ENCODE measurements at places on chromosomes 2 and 18.

DNA sequence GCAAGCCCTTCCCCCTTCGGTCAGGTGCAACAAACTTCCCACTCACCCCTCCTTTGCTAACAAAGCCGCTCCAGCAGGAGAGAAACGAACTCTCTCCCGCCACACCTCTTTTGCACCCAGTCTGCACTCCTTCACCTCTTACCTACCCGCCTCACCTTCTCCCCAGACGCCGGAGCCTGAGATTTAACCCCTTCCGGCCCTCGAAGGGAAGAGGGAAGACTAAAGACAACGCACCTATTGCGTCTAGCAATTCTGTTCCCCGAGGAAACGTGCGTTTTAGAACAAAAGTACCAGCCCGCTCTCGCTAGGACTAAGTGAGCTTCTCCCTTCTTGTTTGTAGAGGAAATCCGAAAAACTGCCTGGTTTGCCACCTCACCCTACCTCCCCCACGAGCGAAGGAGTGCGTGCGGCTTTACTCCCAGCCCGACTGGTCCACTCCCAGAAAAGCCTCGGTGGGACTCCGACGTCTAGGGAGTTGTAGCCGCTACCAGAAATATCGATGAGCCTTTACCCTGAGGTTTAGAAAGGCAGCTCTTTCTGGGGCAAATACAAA is 441 bp upstream of the PEX13 start:
- peak; percentile 59 for DNase-seq

GRCh38 chr2:7190587-7191324 is 273.5 kb downstream of the RNF144A start:
- DNase-seq: no peak

- no peak for DNase-seq
Measured at GRCh38 chr18:73462092-73462491, 594.3 kb upstream of the NETO1 start.

DNA sequence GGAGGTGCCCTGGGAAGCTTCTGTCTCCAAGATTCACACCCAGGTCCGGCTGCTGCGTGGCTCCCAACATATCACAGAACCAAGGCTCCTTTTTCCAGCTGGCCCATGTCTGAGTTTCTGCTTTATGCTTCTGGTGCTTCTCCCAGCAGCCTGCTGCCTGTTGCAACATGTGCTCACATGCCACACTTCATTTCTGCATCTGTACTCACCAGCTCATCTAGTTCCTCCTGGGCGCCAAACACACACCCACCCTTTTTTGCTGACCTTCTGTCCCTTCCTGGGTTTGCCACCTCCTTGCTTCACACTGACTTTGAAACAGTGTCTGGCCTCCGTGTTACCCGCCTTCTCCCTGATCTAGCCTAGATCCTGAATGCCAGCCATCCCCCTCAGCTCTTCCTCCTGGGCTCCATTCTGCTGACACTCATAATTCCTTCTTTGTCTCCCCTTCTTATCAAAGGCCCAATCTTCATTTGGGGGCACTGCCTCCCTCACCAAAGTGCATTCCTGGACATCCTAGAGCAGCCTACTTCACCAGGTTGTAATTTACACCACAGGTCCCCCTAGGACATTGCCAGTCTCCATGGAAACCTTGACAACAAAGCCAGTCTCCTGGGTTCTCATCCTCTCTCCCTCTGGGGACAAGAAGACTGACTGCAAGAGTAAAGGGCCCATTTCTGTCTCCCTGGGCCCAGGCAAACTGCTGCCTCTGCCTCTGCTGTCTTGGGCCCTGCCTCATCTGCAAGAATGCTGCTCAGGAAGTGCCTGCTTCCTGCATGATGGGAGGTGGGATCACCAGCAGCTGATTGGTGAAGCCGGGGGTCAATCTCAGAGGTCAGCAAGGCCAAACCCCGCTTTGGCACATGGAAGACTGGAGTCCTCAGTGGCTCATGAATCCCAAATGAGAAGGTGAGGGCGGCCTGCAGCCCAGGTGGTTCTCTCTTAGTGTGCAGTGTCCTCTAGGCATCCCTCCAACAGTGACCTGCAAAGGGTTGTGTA is 13.9 kb upstream of the PROM2 start:
- DNase-seq: no peak

DNA sequence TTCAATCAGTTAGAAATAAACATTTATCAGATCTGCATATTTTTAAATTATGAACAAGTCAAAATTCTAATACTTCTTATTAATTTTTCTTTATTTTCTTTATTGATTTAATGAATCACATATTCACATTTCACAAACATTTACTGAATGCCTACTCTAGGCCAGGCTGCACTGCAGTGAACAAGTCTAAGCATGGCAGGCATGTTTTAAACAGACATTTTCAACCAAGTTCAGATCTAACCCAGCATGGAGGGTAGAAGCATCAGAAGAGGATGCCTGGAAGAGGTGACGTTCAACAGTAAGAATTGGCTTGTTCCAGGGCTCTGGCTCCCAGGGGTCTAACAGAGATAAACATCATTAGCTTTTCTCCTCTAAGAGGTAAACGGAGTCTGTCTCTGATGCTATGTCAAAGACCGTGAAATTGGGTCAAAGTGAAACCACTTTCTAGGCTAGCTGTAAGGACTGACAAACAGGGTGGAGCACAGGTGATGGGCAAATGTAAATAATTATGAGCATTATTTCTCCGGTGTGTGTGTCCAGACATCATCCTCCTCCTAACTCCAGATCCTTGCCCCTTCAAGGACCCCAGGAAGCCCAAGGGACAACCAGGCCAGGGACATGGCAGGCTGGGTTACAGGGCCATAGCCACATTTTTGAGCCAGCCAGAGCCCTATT is 50.6 kb downstream of the UNC50 start:
- DNase-seq: no peak

DNA sequence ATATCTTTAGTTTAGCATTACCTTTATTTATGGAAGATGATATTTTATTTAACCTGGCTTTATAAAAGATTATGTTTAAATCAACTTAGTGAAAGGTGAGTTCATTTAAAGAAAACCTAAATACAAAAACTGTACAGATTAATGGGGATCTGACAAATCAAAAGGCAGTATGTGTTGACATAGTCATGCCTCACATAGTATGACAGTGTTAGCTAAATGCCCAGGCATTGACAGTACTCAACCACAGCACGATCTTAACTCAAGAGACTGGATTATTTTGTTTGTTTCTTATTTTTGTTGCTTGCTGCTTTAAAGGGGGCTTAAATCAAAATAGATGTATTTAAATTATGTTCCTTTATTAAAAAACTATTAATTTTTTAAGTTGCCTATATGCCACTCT is 7.8 kb downstream of the DOK6 start:
- no peak for DNase-seq

All from activated effector memory CD4-positive, alpha-beta T cell treated with Interleukin-2 at 50 U/mL for 16 hours (primary cell).